ENCODE measurements at places on chromosomes 2 and 18.
A peak's percentile ranks its signal among the peaks of the same experiment; 100 is the strongest.

GRCh38 chr18:3213300-3214059 lies 6.3 kb downstream of the MYOM1 start:
- peak; percentile 44 for DNase-seq

DNA sequence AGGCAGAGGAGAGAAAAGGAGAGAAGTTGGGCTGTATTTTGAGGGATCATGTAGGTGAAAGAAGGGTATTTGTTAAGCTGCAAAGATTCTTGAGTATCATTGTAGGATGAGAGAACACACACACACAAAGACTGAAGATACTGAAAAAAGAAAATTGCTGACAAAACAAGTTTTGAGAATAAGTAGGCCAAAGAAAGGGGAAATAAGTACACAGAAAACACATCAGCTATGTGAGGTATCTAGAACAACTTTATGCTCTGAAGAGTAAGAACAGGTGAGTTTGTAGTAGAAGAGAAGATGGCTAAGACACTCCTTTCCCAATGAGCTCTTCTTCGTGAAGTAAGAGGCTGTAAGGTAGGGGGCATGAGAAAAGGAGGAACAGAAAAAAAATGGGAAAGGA lies 28.2 kb downstream of the METTL8 start:
- no peak for DNase-seq

- DNase-seq: no peak
Observed at GRCh38 chr2:39494784-39495251, 57.7 kb upstream of the MAP4K3 start.

DNA sequence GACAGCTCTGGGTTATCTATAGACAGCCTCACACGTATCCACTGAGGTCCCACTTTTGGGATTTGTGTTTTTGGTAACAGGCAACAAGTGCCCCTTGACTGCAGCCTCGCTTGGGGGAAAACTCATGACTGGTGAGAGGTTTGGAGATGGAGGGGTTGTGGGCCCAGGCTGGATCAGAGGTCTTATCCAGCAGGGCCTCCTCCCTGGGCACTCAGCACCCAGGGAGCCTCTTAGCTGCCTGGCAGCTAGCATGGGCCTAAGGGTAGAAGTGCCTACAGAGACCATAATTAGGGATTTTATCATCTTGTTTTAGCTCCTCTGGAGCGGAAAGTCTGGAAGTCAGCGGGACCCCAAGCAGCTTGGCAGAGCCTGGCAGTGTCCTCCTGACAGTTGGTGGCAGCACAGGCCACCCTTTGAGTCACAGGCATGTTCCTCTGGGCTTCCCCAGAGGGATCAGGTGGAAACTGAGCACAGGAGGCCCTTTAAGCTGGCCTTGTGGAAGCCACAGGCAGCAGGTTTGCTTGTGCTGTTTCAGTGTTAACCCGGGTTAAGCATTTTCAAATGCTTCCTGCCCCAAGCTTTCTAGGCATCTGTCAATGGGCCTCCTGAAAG lies 143.1 kb downstream of the KCTD1 start:
- peak; percentile 29 for DNase-seq

DNA sequence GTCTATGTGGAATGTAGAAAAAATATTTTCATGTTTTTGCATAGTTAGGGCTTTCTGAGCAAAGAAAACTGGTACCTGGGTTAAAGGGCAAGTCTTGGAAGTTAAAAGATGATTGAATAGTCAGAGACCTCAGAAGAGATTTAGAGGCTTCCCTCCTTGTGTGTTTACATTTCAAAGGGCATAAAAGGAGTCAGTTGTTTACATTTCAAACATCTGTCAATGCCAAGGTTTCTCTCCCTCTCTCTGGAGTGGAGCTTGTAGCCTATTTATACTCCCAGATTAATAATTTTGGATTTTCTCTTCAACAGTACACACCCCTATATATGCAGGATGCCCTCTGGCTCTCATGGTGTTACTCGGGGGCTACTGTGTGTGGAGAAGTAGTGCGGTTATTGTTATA lies 8.6 kb downstream of the M1AP start:
- DNase-seq: no peak

DNA sequence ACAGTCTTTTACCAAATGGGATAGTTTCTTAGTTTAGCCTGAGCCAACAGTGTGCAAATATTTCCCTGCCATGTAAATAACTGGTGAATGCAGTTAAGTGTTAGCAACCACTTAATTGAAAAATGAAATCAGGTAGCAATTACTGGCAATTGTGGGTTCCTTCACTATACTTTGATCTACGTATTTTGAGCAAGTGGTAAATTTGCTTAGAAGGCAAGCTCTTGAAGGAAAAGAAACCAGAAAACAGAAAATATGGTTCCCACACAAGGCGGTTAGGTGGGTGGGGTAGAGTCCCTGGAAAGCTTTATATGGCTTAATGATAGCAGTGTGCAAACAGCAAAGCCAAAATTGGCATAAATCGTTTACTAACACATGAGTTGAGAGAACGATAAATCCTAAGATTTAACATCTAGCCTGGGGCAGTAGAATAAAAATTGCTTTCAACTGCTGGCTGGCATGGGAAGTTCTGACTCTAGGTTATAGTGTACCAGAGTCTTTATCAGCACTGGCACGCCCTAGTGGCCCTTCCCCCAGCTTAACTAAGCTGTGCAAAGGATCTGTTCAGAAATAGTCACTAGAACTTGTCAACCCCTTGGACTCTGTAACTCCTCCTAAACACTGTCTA lies 17.0 kb downstream of the SLC9A2 start:
- no peak for DNase-seq

DNA sequence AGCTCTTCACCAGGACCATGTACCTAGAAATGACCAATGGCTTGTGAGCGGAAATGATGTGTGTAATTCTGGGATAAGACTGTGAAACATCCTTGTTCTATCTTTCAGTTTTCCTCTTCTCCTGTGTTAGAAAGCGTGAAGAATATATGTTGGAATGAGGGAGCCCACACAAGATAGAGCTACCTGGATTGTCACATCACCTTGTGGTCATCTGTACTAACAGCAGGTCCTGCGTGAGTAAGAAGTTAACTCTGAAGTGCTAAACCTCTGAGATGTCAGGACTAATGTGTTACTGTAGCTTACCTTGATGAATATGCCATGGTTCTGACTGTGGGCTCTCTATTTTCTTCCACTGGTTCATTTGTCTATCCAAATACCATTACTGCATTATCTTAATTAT lies 75.6 kb downstream of the FASTKD2 start:
- no peak for DNase-seq

- DNase-seq: peak; percentile 46
Observed at GRCh38 chr2:12884713-12885282, 168.1 kb downstream of the TRIB2 start.

DNA sequence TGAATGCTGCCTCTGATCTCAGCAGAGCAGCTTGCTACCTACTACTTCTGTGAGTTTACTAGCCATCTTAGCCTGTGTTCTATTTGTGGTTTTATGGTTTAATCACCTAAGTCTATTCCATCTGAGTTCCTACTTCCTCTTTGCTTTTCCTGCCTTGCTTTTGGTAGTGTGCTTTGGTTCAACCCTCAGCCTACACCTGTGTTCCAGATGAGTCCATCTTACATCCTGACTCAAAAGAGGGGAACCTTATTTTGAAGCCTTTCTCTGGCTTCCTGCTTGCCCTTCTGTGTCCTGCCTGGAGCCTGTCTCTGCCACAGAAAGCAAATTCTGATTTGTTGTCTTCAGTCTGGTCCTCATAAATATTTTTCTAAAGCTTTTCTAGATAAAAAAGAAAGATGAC lies 530.3 kb upstream of the MEX3C start:
- DNase-seq: no peak

GRCh38 chr2:10168221-10168620 lies 45.7 kb downstream of the RRM2 start:
- no peak for DNase-seq

GRCh38 chr2:205696927-205697441 lies 14.7 kb downstream of the NRP2 start:
- no peak for DNase-seq

DNA sequence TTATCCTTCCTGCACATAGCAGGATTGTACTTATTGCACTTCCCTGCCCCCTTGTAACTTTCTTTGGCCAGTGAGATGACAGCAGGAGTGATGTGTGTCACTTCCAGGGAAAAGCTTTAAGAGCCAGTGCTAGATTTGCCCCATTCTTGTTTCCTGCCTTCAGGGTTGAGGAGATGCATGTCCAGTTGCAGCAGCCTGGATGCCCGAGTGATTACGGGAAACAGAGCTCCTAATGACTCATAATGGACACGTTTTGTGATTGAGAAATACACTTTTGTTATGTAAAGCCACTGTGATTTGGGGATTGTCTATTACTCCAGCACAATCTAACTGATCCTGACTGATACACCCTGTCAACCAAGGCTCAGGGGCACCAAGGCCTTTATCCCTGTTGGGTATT lies 5.0 kb upstream of the TET3 start:
- DNase-seq: peak; percentile 72

GRCh38 chr2:88199912-88200682 lies 30.0 kb downstream of the THNSL2 start:
- DNase-seq: peak; percentile 50

- no peak for DNase-seq
Observed at GRCh38 chr2:127635380-127636237, 10.3 kb upstream of the GPR17 start.

GRCh38 chr2:120828829-120829632 lies 93.4 kb downstream of the GLI2 start:
- DNase-seq: no peak

- no peak for DNase-seq
Observed at GRCh38 chr2:32900246-32900973, 46.3 kb upstream of the LTBP1 start.

DNA sequence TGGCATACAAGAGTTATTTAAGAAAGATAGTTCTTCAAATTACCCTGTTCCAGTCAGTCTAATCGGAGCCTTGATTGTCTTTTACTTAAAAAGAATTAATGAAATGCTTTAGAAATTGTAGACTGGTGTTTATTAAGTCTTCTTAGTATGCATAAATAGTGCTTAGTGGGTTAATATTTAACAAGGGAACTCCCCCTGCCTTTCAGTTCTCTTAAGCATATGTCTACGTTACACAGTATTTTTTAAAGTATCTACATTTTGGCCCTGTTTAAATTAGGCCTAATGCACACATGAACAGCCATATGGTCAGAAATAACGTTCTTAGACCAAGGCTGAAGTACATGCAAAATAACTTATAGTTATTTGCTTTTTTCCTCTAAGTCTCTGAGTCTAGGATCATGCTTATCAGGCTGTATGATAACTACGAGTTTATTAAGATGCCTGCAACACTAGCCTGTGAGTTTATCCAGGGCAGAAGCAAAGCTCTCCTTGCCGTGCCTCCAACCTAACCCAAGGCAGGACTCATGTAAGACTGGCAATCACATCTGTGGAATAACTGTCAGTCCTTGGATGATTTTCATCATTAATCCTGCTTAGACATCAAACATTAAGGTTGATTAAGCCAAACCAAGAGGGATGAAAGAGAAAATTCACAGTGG lies 6.7 kb downstream of the BCL2 start:
- DNase-seq: no peak

GRCh38 chr2:71727562-71727961 lies 274.2 kb downstream of the DYSF start:
- peak; percentile 13 for DNase-seq

DNA sequence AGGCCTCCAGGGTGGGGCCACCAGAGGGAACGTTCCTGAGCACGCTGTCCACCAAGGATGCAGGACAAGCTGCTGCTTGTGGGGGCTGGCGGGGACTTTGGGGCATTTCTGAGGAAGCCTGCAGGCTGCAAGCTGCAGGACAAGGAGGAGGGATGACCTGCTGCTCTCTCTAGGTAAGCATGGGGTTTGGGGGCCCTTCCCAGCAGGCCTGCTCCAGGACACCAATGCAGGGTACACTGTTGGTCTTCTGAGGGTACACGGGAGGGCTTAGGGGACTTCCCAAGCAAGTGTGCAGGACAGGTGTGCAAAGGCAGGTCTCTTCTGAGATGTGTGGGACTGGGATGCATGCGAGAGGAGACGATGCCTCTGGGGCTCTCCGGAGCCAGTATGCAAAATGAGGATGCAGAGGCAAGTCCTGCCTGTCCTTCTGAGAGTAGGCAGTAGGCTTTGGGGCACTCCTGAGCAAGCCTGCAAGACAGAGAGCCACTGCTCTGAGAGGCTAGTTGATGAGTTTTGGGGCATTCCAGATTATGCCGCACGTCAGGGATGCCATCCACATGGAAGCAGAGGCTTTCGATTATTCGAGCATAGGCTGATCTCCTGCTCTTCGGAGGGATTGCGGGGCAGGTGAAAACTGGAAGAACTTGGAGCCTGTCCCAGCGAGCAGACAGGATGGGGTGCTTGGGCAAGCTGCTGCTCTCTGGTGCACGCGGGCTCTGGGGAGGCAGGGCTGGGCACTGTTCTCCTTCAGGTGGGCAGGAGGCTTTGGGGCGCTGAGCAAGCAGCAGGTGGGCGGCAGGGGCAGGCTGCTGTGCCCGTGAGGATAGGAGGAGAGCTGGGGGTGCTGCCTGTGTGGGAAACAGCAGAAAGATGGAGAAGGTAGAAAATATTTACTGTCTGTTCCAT lies 44.6 kb downstream of the CNGA3 start:
- DNase-seq: no peak

DNA sequence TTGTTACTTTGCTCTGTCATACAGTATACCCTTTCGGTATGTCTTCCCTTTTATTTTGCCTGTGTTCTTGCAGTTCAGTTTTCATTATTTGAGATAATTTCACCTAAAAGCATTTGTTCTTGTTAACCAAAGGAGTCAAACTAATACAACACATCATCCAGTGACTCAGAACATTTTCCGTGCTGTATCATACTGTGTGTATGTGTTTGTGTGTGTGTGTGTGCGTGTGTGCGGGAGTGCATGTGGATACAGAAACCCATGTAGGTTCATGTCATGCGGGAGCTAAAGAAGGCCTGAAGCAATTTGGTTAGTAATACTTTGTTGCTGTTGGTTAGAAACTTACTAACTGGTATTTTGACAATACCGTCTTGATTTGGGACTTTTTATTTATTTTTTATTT lies 60.0 kb downstream of the CEP192 start:
- DNase-seq: no peak

- DNase-seq: no peak
Observed at GRCh38 chr18:26290385-26290784, 64.1 kb downstream of the TAF4B start.

DNA sequence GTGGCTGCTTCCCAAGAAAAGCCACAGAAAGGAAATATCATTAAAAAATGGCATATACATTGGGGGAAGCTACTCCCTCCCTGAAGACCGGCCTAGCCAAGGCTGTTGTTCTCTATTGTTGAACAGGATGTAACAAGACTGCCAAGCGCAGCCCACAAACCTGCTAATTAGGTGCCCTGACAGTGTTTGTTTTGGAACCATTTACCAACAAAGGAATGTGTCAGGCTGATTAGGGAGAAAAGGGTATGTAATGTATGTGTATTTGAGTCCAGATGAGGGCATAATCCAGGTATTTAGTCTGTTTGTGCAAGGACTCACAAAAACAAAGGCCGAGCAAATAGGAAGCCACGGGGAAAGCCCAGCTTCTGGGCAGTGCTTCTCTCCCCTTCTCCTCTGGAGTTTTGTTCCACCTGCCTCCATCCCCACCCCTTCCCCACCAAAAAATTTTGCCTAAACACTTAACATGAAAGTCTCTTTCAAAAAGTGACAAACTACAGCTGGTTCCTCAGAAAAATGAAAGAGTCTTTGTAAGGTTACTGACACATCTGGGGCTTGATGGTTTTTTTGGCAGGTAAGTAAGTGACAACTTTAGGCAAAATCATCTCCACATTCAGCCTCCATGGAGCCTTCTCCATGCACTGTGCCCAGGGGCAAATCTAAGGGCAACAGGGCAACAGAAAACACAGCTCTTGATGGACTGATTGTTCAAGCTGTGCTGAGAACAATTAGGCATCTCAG lies 78.3 kb upstream of the FZD5 start:
- DNase-seq: peak; percentile 15
